Smooth muscle cell of the coronary artery (primary cell): ENCODE measurements at places on chromosomes 16 and 17. TPM values are rescaled to one million over a fixed set of nuclear protein-coding genes. Genes with fewer than 3 reads are reported as not detected.

Gene FOXL1
- total RNA-seq: 1.1 and 20.4 TPM in 2 replicates

Gene HS3ST3A1
- total RNA-seq: 0.38 and 12.8 TPM in 2 replicates

Gene MT4
- not detected in 2 replicates for total RNA-seq

Gene PRAC1
- not detected in 2 replicates for total RNA-seq

Gene ALDOC
- 54.3 and 98.8 TPM in 2 replicates for total RNA-seq

Gene MGAT5B
- 0.08 TPM in 1 of 2 replicates, not detected in the other for total RNA-seq

Gene COL1A1
- 1,618 and 2,280 TPM in 2 replicates for total RNA-seq
